ENCODE measurements at places on chromosomes 16 and 17. TPM values are rescaled to one million over a fixed set of nuclear protein-coding genes. Genes with fewer than 3 reads are reported as not detected.

CACNG5 gene
- not detected for polyA plus RNA-seq

WNT3 gene
- polyA plus RNA-seq: 1.6 TPM

KRT222 gene
- polyA plus RNA-seq: 0.26 TPM

KCNAB3 gene
- polyA plus RNA-seq: 2.6 TPM

PRSS22 gene
- polyA plus RNA-seq: 27.3 TPM

UMOD gene
- not detected for polyA plus RNA-seq

RNF222 gene
- polyA plus RNA-seq: not detected

CA7 gene
- not detected for polyA plus RNA-seq

All from lung (tissue), 17 donors.